ENCODE measurements at places on chromosomes 6 and 20.

- no peak overlapping the region for H3K4me3 ChIP-seq
- H3K27me3 ChIP-seq: no peaks in the 10 kb centered on the region
- peaks cover 27% of the 10 kb centered on the region for H3K36me3 ChIP-seq
- no peaks in the 10 kb centered on the region for H3K4me1 ChIP-seq
These were observed 42.8 kb downstream of the RPF2 start for GRCh38 chr6:111024681-111025080.

- no peak for DNase-seq
- no peaks in the 10 kb centered on the region for H3K27me3 ChIP-seq
- H3K27ac ChIP-seq: no peak overlapping the region
- H3K4me3 ChIP-seq: no peak overlapping the region
- no peaks in the 10 kb centered on the region for H3K4me1 ChIP-seq
These were observed 16.8 kb upstream of the UNC93A start for GRCh38 chr6:167274270-167274669.

DNA sequence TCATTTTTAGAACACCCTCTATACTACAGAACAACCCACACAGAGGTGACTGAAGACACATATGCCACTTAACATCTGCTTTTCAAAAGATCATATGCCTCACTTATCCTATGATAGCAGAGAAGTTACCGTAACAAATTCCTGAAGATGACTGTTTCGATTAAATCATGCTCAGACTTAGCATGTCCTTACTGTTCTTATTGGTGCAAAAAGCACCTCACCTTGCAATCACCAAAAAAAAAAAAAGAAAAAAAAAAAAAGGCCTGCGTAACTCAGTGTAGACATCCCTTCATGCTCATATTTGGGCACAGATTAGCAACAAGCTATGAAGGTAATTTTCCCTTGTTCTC is 17.7 kb upstream of the DST start:
- no peaks in the 10 kb centered on the region for H3K36me3 ChIP-seq
- H3K27ac ChIP-seq: peak overlapping the region; percentile 15
- no peak for DNase-seq
- H3K4me1 ChIP-seq: no peaks in the 10 kb centered on the region
- H3K27me3 ChIP-seq: no peaks in the 10 kb centered on the region

- H3K4me3 ChIP-seq: no peak overlapping the region
- no peaks in the 10 kb centered on the region for H3K36me3 ChIP-seq
These were observed 88.6 kb downstream of the SCP2D1 start for GRCh38 chr20:18901980-18902737.

DNA sequence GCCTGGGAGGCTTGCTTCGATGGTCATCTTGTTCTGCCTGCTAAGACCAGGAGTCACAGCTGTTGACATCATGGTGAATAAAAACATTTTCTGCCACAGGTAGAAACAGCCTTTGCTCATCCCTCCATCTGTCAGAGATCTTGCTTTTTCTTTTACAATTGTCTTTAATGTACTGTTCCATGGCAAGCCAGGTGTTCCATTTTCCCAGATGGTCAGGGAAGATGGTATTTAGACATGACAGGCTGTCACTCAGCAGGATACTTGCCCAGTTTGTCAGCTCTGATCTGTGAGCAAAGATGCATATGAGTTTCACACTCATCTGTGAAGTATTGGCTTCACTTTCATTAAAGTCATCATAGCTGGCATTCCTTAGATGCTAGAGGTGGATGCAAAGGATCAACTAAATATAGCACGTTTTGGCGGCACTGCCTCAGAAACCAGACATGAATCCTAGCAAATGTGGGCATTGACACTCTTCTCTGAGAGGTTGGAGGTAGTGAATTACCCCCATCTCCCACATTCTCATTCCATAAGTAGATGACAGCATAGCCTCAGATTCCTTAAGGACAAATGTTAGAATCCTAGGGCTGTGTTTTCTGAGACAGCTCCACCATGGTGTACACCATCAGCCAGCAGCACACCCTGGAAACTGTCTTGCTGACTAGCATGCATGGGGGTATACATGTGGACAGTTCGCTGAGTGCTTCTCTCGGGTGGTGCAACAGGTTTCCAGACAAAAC is 4.2 kb downstream of the SSTR4 start:
- peaks cover 6% of the 10 kb centered on the region for H3K4me1 ChIP-seq
- no peak overlapping the region for H3K27ac ChIP-seq
- no peaks in the 10 kb centered on the region for H3K36me3 ChIP-seq
- H3K27me3 ChIP-seq: peaks cover 11% of the 10 kb centered on the region

DNA sequence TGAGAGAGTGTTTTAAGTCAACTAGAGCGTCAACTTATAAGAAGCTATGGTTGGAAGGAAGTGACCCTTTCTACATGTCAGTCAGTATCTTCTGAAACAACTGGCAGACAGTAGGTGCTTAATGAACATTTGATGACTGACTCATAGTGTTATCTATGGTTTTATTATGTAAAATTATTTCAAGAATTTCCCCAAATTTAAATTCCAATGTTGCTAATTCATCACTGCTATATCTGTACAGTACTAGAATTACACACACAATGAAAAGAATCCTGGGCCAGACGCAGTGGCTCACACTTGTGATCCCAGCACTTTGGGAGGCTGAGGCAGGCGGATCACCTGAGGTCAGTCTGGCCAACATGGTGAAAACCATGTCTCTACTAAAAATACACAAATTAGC is 721.4 kb upstream of the FLRT3 start:
- H3K27ac ChIP-seq: no peak overlapping the region
- H3K4me1 ChIP-seq: no peaks in the 10 kb centered on the region
- no peaks in the 10 kb centered on the region for H3K36me3 ChIP-seq
- no peak overlapping the region for H3K4me3 ChIP-seq

- no peaks in the 10 kb centered on the region for H3K4me1 ChIP-seq
- no peak overlapping the region for H3K27ac ChIP-seq
- no peaks in the 10 kb centered on the region for H3K27me3 ChIP-seq
- DNase-seq: no peak
- no peaks in the 10 kb centered on the region for H3K36me3 ChIP-seq
These were observed 68.1 kb upstream of the OGFRL1 start for GRCh38 chr6:71220466-71220865.

DNA sequence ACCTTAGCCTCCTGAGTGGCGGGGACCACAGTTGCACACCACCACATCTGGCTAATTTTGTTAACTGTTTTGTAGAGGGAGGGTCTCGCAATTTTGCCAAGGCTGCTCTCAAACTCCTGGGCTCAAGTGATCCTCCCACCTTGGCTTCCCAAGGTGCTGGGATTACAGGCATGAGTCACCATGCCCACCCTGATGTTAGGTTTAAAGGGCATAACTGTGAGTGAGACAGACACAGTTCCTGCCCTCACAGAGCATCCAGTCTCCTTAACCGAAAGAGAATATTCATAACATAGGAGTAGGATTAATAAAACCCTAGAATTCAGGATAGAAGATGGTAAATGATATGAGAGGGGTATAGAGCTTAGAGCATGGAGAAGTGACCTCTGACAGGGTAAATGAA is 3.1 kb upstream of the SPATA2 start:
- H3K27ac ChIP-seq: no peak overlapping the region
- no peaks in the 10 kb centered on the region for H3K36me3 ChIP-seq
- peaks cover 25% of the 10 kb centered on the region for H3K4me1 ChIP-seq
- no peak overlapping the region for H3K4me3 ChIP-seq

GRCh38 chr20:64166721-64167615 is 2.7 kb downstream of the MYT1 start:
- no peak overlapping the region for H3K4me3 ChIP-seq
- no peaks in the 10 kb centered on the region for H3K36me3 ChIP-seq
- DNase-seq: no peak
- H3K27me3 ChIP-seq: no peaks in the 10 kb centered on the region

- no peaks in the 10 kb centered on the region for H3K36me3 ChIP-seq
- no peak overlapping the region for H3K4me3 ChIP-seq
These were observed 125.1 kb upstream of the NXT1 start for GRCh38 chr20:23225407-23226060.

DNA sequence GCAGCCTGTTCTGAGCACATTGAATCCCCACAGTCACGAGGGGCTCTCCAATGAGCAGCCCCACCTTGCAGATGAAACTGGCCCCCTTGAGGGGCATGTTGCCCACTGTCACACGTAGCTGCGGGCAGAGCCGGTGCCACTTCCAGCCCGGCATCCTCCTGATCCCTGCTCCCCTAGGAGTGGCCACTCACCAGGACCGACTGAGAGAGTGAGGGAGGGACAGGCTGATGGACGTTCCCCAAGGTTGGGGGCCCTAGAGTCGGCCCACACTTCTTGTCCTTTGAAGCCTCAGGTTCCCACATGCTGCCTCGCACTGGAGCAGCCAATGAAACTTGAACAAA is 10.5 kb downstream of the ENTPD6 start:
- no peaks in the 10 kb centered on the region for H3K4me1 ChIP-seq
- no peak for DNase-seq
- peaks cover 22% of the 10 kb centered on the region for H3K36me3 ChIP-seq
- H3K4me3 ChIP-seq: no peak overlapping the region

- H3K27ac ChIP-seq: no peak overlapping the region
- no peaks in the 10 kb centered on the region for H3K4me1 ChIP-seq
- no peak overlapping the region for H3K4me3 ChIP-seq
- no peak for DNase-seq
- H3K27me3 ChIP-seq: no peaks in the 10 kb centered on the region
- no peaks in the 10 kb centered on the region for H3K36me3 ChIP-seq
These were observed 268.0 kb upstream of the RNF217 start for GRCh38 chr6:124694139-124694705.

DNA sequence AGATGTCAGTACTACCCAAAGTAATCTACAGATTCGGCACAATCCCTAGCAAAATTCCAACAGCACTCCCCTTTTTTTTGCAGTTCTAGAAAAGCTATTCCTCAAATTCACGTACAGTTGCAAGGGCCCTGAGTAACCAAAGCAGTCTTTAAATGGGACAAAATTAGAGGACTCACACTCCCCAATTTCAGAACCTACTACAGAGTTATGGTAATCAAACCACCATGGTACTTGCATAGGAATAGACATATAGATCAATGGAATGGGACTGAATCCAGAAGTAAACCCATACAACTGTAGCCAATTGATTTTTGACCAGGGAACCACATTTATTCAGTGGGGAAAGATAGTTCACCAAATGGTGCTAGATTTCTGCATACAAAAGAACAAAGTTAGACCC is 350.8 kb downstream of the CDKAL1 start:
- H3K36me3 ChIP-seq: no peaks in the 10 kb centered on the region
- H3K27ac ChIP-seq: no peak overlapping the region

GRCh38 chr6:169591616-169592015 is 110.2 kb downstream of the WDR27 start:
- no peak overlapping the region for H3K27ac ChIP-seq
- DNase-seq: no peak
- H3K27me3 ChIP-seq: no peaks in the 10 kb centered on the region
- no peaks in the 10 kb centered on the region for H3K4me1 ChIP-seq
- no peak overlapping the region for H3K4me3 ChIP-seq

- peak; percentile 2 for DNase-seq
- H3K4me3 ChIP-seq: no peak overlapping the region
- H3K36me3 ChIP-seq: no peaks in the 10 kb centered on the region
- H3K27me3 ChIP-seq: no peaks in the 10 kb centered on the region
- H3K4me1 ChIP-seq: no peaks in the 10 kb centered on the region
These were observed 26.5 kb upstream of the SYNDIG1 start for GRCh38 chr20:24442909-24443308.

GRCh38 chr6:56291302-56291917 is 44.0 kb upstream of the COL21A1 start:
- no peak for DNase-seq
- H3K36me3 ChIP-seq: no peaks in the 10 kb centered on the region
- H3K27ac ChIP-seq: no peak overlapping the region
- no peaks in the 10 kb centered on the region for H3K27me3 ChIP-seq

All from right atrium auricular region (tissue), 2 donors.